ENCODE measurements at places on chromosomes 6 and 20.

DNA sequence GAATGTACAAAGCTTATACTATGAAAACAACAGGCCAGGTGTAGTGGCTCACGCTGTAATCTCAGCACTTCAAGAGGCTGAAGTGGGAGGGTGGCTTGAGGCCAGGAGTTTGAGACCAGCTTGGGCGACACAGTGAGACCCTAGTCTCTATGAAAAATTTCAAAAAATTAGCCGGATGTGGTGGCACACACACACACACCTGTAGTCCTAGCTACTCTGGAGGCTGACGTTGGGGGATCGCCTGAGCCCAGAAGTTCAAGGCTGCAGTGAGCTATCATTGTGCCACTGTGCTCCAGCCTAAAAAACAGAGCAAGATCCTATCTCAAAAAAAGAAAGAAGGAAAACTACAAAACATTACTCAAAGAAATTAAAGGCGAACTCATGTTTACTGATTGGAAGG lies 7.3 kb upstream of the ASF1A start:
- DNase-seq, result no peak

DNA sequence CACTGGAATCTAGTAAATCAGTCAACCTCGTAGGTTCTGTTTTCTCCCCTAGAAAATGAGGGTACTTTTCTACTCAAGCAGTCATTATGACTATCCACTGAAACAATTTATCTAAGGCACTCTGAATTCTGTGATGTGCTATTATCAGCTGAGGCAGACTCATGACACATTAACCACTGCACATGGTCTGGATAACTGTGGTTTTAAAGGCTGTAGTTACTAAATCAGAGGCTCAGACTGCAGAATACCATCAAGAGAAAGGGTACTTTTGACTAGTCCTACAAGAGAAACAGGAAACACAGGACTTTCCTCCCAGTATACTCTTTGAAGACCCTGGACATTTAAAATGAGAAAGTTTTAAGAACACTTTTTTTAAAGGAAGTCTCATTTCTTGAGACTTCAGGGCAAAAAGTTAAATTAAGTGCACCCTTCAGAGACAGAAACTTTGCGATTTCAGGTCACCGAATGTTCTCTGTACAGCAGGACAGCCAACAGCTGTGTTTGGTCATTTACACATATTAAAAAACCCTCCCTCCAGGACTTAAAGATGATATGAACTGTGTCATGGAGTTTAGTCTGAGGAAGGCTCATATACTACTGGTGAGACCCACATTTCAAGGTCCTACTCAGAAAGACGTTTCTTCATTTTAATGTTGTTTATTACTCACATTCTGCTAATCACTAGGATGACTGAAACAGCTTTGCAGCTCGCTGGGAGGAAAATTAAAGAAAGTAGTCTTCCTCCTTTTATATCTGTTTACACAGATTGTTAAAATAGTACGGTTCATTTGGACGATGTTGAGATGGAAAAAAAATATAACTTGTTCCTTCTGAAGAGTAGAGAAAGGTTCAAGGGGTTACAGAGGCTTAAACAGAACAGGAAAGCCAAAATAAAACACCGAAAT lies 19.9 kb downstream of the ATXN1 start:
- DNase-seq, result no peak

DNA sequence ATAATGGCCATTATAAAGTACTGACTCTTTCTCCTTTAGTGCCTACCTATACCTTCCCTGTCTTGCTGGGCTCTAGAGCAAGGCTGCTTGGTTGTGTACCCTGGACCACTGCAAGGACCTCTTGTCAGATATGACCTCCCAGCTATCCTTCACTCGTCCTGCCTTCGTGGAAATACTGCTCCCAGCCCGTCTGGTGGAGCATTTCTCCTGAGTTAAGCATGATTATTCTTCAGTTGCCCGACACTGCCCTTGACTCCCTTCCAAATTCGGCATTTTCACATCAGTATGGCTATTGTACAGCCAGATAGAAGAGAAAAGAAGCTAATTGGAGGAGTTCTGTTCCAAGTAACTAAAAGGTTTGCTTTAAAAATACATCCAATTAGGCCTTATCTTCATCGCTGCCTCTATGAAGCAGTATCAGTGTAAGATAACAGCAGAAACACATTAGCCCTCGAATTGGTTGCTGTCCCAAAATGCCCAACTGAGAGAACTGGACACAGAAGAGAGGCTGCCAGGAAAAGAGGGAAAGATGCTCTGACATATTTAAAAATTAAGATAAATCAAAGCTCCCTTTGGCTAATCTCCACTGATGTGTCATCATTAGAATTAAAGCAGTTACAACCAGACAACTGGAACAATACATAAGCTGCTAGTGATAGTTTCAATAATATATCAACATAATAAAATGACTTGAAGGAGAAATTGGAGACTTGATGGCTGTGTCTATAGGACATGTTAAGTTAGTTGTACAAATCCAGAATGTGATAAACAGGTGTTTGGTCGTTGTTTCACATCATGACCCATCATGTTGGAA lies 54.4 kb downstream of the OPRM1 start:
- DNase-seq, result peak; percentile 76

DNA sequence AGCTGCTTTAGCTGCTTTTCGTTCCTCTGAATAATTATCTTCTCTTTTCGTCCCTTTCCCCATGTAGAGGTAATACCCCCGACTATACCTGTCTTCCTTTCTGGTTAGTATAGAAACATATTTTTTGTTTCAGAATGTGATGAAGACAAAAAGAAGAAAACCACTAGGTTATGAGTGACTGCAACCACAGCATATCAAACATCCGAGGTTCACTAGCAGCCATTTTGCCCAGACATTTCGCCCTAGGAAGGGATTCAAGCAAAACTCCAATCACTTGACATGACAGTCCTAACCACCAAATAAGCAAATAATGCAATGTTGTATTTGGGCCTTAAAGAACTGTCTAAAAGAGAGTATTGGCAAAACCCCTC lies 9.4 kb downstream of the SNX5 start:
- no peak for DNase-seq

- DNase-seq, result no peak
These were observed 380.3 kb downstream of the ARHGAP18 start for GRCh38 chr6:129329678-129330077.

DNA sequence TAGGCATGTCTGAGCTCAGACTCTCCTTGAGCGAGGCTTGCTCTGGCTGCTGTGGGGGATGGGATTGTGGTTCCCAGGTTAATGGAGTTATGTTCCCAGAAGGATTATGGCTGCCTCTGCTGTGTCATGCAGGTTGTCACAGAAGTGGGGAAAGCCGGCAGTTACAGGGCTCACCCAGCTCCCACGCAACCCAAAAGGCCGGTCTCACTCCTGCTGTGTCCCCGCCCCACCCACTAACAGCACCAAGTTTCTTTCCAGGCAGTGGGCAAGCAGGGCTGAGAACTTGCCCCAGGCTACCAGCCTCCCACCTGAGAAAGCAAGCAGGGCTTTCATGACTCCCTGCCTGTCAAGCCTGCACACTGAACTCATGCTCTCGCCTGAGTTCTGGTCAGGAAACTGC lies 750.5 kb downstream of the FRK start:
- no peak for DNase-seq

- no peak for DNase-seq
These were observed 97.9 kb upstream of the SULF2 start for GRCh38 chr20:47883186-47883585.

GRCh38 chr6:165001502-165002157 lies 307.8 kb downstream of the C6orf118 start:
- DNase-seq, result no peak

GRCh38 chr6:138600726-138601125 lies 101.4 kb upstream of the NHSL1 start:
- no peak for DNase-seq

DNA sequence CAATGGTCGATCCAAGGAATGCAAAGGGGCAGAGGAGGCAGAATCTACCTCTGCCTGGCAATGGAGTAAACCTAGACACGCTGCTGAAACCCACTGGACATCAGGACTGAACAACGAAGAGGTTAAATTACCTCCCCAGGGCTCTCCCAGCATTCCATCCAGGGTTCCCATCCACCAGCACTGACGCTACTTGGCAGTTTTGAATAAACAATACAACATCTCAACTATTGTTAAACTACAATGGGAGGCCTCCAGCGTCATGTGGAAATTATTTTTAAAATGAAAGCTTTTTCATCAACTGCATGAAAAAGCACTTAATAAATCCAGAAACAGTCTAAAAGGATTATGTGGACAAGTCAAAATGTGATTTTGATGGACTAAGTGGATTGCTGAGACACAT lies 96.8 kb upstream of the NHSL1 start:
- DNase-seq, result no peak

DNA sequence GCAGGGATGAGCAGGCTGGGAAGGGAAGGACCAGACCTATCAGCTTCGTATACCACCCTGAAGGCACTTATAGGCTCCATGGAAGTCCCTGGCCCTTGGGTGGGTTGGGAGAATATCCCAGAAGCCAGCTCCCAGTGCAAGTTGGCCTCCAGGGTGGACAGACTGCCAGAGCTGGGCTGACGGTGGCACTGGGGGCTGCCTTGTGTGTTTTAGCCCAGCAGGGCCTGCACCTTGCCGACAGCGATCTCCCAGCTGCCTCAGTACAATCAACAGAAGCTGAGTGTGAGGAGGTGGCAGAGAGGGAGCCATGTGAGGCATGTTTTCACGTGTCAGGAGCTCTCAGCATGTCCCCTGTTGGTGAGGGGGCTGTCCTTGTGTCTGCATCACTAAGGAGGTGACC lies 159.5 kb downstream of the VEGFA start:
- no peak for DNase-seq

GRCh38 chr6:97316978-97317377 lies 34.0 kb upstream of the MMS22L start:
- no peak for DNase-seq

GRCh38 chr6:7865781-7866180 lies 44.8 kb downstream of the TXNDC5 start:
- no peak for DNase-seq

GRCh38 chr6:124997196-124997875 lies 35.1 kb downstream of the RNF217 start:
- DNase-seq, result no peak

GRCh38 chr20:33846291-33846935 lies 35.3 kb downstream of the CHMP4B start:
- peak; percentile 54 for DNase-seq

DNA sequence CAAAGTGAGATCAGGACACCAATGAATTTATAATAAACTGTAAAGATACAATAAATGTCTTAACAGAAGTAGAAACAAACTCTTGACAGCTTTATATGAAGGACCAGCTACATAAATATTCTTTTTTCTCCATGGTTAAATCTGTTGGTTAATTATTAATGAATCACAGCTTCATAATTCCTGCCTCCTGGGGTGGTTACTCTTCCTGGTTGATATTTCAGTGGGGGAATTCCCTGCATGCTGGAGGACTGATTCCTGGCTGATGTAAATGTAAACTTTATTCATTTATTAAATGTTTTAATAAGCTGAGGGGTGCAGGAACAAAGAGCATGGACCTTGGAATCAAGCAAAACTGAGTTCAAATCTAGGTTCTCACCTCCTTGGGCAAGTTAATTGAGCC lies 16.2 kb upstream of the RCAN2 start:
- DNase-seq, result no peak

DNA sequence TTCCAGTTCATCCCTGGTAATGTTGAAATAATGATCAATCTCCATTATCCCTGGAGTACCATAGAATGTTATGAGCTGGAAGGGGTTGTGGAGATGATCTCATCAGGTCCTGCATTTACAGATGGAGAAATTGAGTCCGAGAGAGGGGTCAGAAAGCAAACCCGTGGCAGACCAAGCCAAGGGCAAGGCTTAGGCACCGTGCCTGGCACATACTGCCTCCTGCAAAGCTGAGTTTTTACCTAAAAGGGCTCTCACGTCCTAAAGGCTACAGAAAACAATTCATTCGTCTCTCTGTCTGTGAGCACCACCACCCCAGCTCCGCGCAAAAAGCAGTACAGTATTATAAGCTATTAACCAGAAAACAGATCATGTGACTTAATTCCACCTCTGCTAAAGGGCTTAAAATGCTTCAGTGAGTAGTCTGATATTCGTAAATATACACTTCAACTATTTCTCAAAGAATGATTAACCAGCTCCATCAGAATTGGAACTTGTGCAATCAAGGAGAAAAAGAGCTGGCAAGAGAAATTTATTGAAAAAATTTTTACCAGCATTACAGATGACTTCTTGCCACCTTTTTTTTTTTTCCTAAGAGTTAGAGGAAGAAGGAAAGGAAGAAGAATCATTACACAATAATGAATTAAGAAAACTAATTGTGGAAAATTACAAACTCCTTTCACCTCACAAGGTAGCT lies 3.4 kb upstream of the PARD6B start:
- no peak for DNase-seq

- no peak for DNase-seq
These were observed 102.8 kb upstream of the SGK1 start for GRCh38 chr6:134420614-134421181.

DNA sequence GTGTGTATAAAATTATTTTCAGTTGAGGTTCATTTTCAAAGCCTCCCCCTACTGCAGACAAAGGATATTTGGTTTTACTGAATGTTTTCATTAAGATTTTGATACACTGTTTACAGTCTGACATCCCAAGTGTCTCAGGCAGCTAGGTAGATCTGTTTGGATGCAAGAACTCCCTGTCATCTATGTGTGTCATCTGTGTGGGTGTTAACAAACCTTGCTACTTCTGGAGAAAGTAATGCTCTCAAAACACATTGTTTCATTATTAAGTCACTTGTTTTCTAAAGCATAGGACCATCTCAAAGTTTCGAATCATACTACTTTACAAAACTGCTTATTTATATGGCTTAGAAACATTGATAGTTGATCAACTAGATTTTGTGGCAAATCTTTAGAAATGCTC lies 114.5 kb upstream of the TMEM170B start:
- DNase-seq, result no peak

GRCh38 chr6:2848851-2849250 lies 7.2 kb upstream of the SERPINB1 start:
- DNase-seq, result no peak

GRCh38 chr20:37411408-37412219 lies 65.7 kb downstream of the SRC start:
- no peak for DNase-seq

DNA sequence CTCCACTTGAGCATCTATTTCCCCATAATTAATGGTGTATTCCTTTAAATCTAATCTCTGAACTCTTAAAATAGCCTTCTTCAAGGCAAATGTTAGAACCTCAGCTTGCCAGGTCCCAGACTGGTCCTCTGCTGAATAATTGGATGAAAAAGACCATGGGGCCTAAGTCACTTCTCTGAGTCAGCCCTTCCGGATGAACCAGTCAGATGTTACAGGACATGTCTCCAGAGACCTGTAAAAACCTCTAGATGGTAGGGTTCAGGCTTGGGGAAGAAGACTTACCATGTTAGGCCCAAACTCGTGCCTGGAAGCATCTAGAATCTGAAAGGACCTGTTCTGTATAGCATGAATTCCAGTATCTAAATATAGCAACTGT lies 97.3 kb downstream of the CDKAL1 start:
- no peak for DNase-seq
